ENCODE measurements at places on chromosomes 7 and 10.

- DNase-seq, result no peak
Measured at GRCh38 chr7:47788083-47788482, 160.2 kb downstream of the PKD1L1 start.

- no peak for DNase-seq
Measured at GRCh38 chr7:90709501-90710465, 113.7 kb downstream of the CDK14 start.

- no peak for DNase-seq
Measured at GRCh38 chr10:42896735-42897134, 114.1 kb downstream of the BMS1 start.

GRCh38 chr7:90383422-90383821 lies 19.8 kb upstream of the CLDN12 start:
- peak; percentile 58 for DNase-seq

GRCh38 chr7:98276241-98276761 lies 5.2 kb upstream of the BRI3 start:
- no peak for DNase-seq

DNA sequence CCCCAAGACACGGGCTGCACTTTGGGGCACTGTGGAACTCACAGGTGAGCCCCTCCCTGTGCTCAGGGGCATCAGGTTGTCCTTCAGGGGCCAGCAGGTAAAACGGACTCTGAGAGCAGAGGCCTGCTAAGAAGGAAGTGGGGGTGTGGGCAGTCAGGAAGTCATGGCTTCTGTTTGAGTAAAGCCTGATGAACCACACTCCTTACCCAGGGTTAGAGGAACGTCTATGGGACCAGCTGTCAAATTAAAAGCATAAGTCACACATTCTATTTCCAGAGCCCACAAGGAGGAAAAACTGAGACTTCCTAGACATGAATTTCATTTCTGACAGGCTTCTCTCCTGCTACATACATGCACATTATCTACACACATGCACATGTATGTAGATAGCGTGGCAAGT lies 616.4 kb downstream of the SDK1 start:
- no peak for DNase-seq

DNA sequence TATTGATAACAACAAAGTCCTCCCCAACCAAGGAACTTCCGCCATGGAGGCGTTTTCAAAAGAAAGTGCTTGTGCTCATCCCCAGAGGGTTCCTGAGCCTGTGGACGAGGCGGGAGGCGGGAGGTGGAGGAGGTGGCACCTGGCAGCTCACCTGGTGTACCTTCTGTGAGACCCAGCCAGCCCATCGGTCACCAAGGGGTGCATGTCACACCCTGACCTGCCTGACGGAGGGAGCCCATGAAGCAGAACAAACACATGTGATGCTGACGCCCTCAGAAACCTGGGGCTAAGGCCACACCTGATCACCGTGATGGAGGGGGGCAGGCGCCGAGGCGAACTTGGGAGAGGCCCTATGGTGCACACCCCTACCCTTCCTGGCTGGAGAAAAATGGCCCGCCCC lies 458.8 kb downstream of the DNAJB6 start:
- DNase-seq, result no peak

DNA sequence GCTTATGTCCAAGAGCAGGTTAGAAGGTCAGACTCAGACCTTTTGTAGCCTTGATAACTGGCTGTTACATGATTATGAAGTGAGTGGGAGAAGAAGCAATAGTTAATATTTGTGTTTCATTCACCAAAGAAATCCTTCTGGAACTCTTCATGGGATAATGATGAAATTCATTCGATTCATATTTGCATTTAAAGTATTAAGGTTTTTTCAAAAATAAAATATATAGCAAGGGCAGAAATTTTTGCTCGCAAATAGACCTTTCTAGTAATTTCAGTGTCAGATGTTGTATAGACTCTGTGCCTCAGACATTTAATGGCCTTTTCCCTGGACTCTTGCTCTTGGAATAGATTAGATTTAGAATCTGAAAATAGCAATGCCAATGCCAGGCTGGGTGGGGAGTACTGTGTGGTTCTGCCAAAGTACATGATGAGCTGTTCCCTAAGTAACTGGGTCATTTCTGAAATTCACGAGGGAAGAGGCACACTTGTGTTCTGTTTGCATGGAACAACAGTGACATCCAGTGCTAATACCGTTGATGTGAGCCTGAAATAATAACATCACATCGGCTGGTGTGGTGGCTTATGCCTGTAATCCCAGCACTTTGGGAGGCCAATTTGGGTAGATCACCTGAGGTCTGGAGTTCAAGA lies 119.2 kb downstream of the MBL2 start:
- no peak for DNase-seq

GRCh38 chr10:116470768-116471415 lies 43.2 kb downstream of the PNLIPRP3 start:
- peak; percentile 33 for DNase-seq

DNA sequence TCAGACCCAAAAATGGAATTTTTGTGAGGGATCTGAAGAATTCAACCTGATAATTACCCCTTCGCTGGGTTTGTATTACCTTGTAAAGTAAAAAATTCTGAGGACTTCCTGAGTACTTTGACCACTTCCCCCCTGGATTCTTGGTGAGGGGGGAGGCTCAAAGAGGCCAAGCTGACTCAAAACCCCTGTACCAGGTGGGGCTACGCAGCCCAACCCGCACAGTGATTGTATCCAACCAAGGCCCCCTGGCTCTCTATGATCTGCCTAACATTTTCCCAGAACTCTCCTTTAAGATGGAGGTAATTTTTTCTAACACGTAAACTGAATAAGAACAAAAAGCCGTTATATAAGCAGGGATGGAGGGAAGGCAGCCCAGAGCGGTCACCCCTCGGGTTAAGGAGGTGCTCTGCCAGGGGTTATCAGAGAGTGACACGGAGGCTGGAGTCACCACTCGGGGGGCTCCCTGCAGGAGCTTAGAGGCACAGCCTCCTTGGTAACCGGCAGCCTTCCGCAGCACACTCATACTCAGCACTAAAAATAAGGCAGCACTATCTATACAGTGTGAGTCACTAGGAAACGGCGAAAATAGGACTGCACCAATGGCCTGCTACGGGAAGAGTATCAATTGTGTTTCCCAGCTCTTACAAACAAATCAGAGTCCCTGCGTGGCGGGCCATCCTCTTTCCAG lies 255.4 kb downstream of the ELMO1 start:
- no peak for DNase-seq

DNA sequence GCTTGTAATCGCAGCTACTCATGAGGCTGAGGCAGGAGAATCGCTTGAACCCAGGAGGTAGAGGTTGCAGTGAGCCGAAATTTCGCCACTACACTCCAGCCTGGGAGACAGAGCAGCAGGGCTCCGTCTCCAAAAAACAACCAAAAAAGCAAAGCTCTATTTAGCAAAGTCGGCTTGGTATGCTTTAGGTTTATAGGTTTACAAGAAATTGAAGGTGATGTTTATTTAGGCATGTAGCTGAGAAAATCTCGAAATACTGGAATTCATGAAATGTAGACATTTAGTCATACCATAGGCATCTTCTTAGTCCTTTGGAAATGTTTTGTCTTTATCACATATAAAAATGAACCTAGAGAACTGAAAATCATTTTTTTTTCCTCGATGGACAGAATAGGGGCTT lies 453.8 kb upstream of the ANKRD30A start:
- no peak for DNase-seq

GRCh38 chr10:7423521-7423920 lies 12.7 kb upstream of the SFMBT2 start:
- no peak for DNase-seq
